ENCODE measurements at places on chromosomes 6 and 20.

DNA sequence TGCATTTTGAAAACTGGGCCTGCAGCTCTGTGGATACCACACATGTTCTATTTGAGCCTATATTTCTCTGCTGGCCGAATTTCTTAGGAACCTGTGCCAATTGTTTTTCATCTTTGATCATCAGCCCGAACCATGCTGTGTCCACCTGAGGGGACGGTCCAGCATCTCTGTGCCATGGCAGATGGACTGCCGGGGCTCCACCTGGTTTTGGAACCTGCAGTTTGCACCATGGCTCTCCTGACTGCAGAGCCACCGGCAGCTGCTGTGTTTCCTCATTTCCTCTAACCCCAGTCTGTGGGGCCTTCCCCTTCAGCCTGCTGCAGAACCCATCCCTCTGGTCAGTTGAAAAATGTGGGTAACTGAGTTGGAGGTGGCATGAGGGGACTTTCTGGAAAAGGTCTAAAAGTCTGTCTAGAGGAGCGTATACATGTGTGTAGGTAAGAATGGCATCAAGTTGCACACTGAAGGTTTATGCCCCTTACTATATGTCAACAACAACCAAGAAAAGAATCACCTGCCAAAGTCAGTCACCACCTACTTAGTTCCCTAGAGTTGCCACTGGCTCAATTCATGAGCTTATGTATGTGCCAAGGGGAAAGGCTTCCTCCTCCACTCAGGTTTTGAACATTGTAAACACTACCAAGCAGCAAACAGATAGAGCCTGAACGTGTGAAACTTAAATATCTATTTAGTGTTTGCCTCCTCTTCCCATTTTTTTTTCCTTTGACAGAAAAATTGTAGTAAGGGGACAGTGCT is 548.2 kb downstream of the PRKN start:
- DNase-seq: no peak

GRCh38 chr6:120681204-120681603 is 653.1 kb downstream of the TBC1D32 start:
- no peak for DNase-seq

DNA sequence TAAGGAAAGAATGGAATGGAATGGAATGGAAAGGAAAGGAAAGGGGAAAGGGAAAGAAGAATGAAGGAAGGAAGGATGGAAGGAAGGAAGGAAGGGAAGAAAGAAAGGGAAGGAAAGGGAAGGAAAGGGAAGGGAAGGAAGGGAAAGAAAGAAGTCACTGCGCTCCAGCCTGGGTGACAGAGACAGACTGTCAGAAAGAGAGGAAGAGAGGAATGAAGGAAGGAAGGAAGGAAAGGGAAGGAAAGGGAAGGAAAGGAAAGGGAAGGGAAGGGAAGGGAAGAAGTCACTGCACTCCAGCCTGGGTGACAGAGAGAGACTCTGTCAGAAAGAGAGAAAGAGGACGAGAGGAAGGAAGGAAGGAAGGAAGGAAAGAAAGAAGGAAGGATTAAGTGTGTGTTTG is 221.2 kb upstream of the LAMP5 start:
- no peak for DNase-seq

DNA sequence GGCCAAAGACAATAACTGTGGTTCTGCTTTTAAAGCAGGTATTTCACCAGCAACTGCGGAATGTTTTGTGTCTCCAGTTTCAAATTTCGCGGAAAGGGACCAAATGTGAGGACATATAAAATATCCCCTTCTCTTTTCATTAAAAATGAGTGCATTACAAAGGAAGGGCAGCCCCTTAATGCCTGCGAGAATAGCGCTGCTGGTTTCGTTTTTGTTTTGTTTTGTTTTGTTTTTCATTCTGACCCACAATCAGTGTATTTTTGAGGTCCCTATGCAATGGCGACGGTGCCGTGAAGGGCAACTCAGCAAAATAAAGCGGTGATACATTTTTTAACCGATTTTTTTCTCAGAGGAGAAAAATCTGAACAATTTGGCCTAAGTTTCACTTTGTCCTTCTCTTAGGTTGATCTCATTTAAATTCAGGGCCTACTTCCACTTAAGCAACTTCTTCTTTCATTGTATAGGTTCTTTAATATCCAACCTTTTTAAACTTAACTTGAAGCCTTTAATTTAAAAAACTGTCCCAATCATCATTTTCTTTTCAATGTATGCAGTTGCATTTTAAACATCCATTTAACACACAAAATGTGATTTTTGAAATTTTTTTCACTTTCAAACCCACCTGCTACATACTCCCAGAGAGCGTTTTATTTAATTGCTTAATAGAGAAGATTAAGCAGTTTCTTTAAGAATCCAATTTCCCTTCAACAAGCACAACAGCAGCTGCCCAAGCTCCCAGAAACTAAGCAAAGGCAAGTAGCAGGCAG is 2.9 kb upstream of the HIVEP2 start:
- DNase-seq: no peak

DNA sequence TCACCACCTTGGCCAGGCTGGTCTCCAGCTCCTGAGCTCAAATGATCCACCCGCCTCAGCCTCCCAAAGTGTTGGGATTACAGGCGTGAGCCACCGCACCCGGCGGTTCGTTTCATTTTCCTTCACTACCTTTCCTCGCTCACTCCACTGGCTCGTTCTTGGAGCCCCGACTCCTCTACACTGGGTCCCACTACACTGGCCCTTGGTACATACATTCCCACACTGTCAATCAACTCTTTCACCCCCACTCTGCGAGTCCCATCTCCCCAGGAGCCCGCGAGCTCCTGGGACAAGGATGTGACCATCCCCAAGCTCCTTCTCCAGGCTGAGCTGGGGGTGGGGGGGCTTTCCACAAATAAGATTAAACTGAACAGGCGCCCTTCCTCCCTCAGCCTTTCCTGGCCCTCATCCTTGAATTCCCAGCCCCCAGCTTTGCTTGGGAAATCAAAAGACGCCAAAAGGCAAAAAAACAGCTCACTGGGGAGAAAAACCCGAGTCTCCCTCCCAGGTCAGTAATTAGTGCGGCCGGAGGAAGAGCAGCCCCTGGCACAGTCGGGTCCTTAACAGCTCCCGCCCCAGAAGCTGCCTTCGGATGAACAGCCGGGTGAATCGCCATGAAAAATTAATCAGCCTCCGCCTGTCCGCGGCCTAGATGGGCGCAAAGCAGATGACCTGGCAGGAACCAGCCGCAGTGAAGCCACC is 42.8 kb upstream of the LY86 start:
- no peak for DNase-seq

GRCh38 chr6:134123666-134124208 is 71.3 kb upstream of the SLC2A12 start:
- no peak for DNase-seq

DNA sequence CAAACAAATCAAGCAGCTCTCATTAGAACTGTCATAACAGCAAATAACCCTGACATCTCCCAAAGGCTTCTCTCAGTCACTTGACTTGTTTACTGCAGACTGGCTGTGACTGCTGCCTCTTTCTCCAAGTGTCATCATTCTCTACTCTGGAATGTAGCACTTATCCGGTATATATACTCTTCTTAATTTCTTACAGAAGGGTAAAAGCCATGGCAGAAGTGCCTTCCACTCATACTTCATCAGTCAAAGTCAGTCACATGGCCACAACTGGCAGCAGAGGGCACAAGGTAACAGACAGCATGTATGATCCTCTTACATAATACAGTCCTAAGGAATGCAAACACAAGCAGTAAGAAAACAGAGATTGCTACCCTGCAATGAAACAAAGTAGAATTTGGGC is 9.3 kb downstream of the NAPB start:
- no peak for DNase-seq

GRCh38 chr6:37311741-37312473 is 41.9 kb upstream of the RNF8 start:
- no peak for DNase-seq

GRCh38 chr6:40247516-40248115 is 313.4 kb upstream of the MOCS1 start:
- no peak for DNase-seq

DNA sequence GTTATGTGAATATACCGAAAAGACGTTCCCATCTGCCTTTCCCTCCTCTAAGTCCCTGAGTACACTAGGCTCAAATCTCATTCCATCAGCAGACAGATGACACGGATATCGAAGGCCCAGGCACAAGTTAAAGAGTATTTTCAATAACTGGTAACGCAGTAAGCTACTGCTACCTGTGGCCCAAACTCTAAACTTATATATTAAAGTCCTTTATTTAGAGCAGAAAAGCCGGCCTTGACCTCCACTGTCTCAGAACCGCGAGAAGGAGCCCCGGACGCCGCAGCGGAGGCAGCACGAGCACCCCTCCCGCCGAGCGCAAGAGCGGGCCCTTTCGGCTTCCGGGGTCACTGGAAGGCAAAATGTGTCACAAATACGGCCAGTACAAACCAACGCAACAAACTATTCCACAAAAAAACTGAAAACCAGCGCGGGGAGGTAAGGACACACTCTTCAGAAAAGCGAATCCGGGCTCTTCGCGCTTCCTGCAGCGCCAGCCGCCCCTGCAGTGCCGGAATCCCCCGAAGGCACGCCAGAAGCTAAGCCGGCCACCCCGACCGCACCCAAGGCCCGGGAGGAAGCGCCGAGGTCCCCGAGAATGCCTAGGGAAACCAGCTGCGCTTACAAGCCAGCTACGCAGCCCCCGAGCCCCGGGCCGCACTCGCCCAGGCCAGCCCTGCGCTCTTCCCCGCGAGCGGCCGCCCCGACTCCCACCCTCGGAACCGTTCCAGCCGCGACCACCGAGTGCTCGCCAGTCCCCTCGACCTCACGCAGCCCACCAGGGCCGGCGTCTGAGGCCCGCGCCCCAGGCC is 681 bp downstream of the DIDO1 start:
- DNase-seq: no peak

Data from activated B cell treated with CpG ODN at 0.5 μM for 24 hours (primary cell).